ENCODE measurements at places on chromosomes 11 and 22.

- DNase-seq, result no peak
Observed at GRCh38 chr22:35605369-35605680, 11.8 kb downstream of the MB start.

DNA sequence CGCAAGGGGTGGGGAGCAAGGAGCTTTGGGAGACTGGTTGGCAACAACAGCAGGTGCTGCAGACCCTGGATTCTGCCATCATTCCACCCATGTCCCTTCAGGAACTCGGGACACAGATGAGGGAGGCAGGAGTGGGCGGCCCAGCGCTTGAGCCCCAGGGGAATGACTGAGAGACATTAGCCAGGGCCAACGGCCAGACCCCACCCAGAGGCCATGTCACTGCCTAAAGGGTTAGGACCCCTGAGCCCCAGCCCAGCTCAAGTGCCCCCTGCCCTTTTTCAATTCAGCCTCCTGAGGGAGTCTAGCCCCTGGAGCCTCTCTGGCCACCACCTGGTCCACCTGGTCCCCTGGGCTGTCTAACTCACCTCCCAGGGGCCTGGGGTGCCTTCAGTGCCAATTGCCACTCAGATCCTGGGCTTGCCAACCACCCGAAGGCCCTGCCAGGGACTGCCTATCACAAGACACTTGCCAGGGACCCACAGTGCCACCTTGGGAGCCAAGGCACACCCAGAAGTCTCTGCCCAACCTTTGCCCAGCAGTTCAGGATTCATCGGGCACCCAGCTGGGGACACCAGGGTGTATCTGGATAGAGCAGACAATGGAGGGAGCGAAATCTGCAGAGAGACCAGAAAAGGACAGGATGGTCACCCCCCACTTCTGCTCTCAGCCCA is 16.6 kb downstream of the MFNG start:
- no peak for DNase-seq

DNA sequence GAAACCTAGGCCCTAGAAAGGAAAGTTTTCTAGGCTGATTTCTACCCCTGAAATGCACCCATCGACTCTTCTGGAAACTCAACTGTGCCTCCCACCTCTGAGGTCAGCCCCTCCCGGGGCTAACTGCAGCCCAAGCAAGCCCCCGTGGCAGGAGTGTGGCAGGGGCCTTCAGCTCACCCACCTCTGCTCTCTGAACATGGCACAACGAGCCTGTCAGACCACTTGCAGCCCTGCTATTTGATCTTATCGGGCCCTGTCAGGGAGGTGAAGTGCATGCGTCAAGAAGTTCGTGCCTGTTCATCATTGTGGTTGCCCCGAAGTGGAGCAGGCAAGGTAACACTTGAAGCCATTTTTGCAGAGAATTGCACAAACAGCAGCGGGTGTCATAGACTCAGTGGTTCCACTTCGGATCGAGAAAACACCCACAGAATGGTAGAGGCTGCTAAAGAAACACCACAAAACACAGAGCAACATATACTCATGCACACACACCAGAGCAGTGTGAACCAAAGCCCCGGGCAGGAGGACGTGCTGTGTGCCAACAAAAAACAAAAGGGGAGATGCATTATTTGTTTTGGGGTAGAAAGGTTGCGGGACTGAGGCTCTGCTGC is 262.7 kb downstream of the ETS1 start:
- no peak for DNase-seq

GRCh38 chr11:78796956-78797355 is 222.3 kb upstream of the NARS2 start:
- DNase-seq, result no peak

GRCh38 chr22:35440129-35440528 is 40.2 kb downstream of the MCM5 start:
- no peak for DNase-seq

GRCh38 chr22:20183823-20184222 is 33.0 kb upstream of the CCDC188 start:
- DNase-seq, result no peak

DNA sequence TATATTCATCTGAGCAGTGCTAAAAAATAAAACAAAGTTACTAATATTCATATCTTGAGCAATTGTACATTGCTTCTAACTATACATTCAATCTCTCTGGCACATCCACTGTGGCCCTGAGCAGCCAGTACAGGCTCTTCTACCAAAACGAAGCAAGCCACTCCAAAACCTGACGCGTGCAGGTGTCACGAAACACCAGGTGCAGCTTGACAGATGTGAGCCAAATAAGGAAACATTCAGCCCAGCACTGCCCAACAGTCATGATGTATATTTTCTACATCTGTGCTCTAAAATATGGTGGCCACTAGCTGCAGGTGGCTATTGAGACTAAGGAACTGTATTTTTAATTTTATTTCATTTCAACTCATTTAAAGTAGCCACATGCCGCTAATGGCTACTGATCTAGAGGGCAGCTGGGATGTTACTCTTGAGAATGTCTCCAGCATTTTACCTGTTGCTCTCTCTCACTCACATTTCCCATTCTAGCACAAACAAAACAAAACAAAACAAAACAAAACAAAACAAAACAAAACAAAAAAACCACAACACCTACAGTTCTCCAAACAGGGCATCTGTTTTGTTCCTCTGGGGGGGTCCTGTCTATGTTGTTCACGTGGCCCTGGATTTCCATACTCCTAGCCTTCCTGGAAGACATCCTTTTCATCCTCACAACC is 77.7 kb downstream of the LARGE1 start:
- DNase-seq, result no peak

GRCh38 chr22:19576460-19577421 is 52.5 kb upstream of the CLDN5 start:
- no peak for DNase-seq

GRCh38 chr22:50490531-50491308 is 4.1 kb downstream of the MIOX start:
- DNase-seq, result no peak

GRCh38 chr22:50526108-50526833 is 873 bp upstream of the SCO2 start:
- DNase-seq, result peak; percentile 71

DNA sequence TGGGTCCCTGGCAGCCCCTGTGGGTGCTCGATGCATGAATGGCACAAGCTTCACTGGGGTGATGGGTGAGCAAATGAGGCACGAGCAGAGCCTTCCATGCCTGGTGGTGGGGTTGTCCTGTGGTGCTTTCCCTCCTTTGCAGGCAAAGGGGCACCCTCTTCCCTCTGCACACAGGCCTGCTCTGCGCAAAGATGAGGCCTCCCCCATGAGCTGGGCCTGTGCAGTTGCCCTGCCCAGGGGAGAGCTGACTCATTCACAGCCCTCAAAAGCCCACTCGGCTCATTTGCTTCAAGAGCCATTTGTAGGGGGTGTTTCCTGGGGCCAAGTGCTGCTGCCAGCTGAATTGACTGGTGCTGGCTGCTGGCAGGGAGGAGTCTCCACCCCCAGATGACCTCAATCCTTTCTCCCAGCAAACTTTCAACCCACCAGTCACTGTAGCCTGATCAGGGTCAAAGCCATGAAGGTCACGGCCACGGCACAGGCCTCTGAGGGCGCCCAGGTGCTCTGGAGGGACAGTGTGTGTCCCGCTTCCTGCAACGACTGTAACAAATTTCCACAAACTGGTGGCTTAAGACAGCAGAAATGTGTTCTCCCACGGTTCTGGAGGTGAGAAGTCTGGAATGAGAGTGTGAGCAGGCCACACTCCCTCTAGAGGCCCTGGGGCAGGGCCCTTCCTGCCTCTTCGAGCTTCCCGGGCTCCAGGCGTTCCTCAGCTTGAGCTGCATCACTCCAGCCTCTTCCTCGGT is 48.8 kb upstream of the ANO1 start:
- DNase-seq, result no peak

GRCh38 chr22:29625090-29625825 is 21.8 kb downstream of the NF2 start:
- peak; percentile 25 for DNase-seq

DNA sequence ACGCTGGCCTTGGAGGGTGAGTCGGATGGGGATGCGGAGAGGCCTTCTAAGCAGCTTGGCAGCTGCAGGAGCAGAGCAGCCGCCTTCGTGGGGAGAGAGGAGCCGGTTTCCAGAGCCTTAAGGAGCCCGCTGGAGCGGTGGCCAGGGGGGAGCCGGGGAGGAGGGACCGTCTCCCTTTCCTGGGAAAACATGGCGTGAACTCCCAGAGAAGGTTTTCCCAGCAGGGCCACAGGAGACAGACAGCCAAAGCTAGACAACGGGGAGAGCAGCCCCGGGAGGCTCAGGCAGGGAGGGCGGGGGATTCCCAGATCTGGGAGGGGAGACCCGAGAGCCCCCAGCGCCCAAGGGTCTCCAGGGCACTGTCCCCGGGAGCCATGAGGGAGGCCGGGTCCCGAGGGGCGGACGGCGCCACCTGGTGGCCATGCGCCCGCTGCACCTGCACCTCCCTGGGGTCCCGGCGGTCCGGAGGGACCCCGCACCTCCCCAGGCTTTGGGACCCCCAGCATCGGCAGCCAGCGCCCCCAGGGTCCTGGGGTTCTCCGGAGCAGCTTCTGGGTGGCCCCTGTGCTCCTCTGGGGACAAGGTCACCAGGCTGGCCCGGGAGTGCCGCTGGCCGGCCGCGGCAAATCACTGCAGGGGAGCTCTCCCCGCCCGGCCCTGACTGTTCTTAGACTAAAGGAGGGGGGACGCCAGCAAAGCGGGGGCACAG is 2.4 kb upstream of the SYT8 start:
- peak; percentile 27 for DNase-seq

DNA sequence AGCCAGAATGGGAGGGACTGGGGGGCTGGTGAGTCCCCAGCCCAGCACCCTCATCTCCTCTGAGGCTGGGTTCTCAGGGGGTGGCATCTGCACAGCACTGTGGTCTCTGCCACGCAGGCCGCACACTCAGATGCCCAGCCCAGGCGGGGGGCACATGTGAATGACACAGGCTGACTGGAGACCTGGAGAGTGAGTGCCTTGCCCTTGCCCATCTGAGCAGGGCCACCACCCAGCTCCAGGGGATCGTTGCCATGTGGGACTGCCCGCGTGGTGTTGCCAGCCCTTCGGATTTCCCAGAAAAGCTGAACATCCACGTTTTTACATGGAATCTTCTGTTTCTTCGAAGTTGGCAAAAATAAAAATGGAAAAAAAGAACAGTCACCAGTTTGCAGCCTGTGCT is 18.9 kb downstream of the PRDM11 start:
- DNase-seq, result no peak

DNA sequence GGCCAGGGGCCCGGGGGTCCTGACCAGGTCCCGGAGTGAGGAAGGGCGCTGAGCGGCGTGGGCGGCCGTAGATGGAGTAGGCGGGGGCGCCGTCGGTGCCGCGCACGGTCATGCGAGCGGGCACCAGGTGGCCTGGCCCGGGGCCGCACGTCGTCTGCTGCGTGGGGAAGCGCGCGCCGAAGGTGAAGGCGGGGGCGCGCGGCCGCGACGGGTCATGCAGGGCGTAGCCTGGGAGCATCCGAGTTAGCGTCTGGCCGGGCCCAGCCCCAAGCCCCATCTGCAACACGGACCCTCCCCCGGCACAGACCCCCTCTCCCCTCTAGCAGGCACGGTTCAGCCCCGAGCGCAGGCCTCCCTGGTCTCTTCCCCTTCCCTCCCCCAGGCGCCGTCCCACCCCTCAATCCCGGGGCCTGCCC is 1.7 kb upstream of the TYMP start:
- DNase-seq, result no peak

DNA sequence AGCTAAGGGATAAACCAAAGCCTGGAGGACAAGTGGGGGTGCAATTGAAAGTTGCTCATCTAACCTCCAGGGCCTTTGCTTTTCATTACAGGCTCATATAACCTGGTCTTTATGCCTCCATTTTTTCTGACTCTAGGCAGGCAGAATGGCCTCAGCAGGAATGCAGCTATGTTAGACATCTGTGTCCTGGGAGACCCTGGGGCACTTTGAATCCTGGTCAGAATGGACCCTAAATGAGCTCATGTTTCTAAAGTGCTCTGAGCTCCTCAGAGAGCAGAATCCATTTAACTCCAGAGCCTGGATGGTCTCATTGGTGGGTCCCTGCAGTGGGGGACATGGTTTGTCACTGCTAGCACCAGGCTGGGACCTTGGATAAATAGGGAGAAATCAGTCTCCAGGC is 177.3 kb downstream of the KIRREL3 start:
- DNase-seq, result no peak

GRCh38 chr11:107849790-107850189 is 8.8 kb downstream of the SLC35F2 start:
- no peak for DNase-seq

- no peak for DNase-seq
Observed at GRCh38 chr22:33866511-33866910, 53.8 kb downstream of the LARGE1 start.

DNA sequence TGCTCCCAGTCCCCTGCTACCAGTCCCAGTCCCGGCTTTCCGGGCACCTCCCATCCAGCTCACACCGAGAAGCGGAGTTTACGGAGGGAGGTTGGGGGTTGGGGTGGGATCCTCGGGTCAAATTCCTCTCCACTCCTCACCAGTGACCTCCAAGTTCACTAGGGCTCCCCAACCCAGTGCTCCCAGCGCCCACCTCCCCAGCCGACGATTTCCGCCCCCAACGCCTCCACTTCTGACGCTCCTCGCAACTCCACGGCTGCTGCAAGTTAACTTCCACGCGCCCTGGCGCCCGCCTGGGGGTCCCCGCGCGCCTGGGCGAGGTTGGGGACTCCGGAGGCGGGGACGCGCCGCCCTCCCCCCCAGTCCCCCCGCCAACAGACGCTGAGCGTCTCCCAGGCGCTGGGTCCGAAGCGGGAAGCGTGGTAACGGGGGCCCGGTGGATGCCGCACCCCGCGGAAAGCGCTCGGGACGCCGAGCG is 526 bp downstream of the TPST2 start:
- no peak for DNase-seq

DNA sequence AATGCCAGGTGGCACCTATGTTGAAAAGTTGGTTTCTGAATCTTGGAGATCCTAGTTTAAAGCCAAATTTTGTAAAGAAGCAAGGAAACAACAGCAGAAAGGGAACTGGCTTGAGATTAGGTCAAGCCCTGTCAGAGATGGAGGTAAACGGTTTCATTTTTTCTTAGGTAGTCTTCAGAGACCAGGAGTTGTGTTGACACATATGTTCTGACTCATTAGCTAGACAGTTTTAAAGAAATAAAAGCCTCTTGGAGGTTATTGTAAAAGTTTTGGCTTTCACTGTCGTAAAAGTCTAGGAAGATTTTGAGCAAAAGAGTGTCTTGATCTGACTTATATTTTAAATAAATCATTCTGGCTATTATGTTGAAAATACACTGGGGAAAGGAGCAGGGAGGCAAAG is 151.5 kb upstream of the CTSC start:
- DNase-seq, result no peak

DNA sequence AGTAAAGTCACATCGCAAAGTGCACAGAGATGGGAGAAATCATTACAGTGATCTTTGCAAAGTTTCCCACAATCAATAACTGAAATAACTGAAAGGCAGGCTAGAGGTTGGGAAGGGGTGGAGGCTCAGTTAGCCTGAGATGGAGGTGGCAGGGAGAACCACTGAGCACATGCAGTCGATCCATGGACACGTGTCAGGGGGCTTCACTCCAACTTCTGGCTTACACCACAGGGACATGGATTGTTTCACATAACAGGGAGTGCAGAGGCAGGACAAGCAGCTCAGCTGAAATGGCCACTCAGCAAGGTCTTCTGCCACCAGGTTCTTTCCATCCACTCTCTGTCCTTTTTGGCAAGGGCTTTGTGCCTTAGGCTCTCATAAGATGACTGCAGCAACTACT is 35.1 kb upstream of the MICAL2 start:
- DNase-seq, result no peak
